ENCODE measurements at places on chromosomes 3 and 15.

DNA sequence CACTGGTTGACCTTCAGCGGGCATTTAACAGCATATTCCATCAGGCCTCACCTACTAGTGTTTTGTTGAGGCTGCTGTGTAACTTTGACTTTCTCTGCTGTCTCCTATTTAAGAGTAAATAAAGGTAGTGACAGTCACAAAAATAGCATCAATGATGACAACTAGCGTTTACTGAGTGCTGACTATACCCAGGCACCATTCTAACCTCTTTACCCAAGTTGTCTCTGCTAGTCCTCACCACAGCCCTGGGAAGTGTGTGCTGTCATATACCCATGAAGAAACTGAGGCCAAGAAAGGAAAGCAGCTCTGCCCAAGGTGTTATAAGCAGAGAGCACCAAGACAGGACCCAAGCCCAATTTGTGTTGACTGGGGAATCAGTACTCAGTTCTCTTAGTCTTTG, 286.4 kb upstream of the CTDSPL start:
- no peak for DNase-seq

GRCh38 chr3:37761043-37761442, 100.6 kb upstream of the CTDSPL start:
- no peak for DNase-seq

DNA sequence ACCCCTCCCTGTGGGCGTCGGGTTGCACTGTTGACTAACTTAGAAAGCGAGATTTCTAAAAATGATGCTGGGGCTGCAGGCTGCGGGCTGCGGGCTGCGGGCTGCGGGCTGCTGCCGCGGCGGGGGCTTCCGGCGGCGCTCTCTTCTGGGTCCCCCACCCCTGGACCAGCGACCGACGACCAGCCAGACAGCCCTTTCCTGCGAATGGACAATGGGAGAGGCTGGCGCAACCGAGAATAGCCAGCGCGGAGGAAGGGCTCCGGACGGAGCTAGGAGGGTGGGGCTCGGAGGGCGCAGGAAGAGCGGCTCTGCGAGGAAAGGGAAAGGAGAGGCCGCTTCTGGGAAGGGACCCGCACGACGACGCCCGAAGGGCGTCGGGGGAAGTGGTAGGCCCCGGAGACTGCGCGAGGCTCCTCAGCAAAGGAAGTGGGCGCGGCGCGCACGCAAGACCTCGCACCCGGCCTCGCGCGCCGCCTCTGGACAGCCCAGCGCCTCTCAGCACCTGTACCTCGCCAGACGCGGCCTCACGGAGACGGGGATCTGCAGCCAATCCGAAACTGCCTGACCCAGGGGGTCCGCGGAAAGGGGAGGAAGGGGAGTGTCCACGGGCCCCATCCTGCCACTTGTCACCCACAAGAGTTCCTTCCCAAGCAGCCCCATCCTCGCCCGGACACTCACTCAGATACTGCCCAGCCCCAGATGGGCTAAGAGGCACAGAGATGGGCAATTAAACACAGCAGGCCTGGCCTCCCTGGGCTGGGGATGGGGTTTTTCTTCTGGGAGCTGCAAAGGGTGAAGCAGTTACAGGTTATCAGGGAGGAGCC, 70.7 kb downstream of the SLC12A8 start:
- peak; percentile 77 for DNase-seq

DNA sequence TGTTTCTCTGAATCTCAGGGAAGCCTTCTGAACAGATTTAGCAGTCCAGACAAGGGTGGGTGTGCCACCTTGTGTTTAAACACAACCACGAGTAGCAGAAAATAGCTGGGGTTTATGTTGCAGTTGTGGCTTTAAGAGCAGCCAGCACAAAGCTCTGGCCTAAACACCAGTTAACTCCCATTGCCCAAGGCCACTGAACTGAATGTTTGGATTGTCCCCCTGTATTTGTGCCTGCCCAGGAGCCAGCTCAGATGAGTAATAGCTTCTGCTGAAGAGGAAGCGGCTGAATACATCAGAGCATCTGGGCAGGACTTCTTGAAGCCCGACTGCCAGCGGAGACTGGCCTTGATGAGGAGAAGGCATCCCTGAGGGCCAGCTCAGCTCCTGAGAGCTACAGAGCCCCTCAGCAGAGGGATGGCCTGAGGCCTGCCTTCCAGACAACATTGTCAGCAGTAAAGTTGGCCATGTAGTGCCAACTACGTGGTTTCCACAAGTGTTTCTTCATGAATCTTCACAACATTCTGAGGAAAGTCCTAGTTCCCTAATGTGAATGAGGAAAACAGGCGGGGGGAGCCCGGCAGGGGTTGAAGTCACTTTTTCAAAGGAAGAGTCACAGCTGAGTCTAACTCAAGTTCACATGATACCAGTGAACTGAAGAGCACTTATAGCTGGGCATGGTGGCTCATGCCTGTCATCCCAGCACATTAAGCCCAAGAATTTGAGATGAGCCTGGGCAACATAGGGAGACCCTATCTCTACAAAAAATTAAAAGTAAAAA, 65.8 kb upstream of the ZBTB38 start:
- no peak for DNase-seq

- DNase-seq = no peak
These were observed 364.8 kb upstream of the PROK2 start for GRCh38 chr3:72149645-72150300.

DNA sequence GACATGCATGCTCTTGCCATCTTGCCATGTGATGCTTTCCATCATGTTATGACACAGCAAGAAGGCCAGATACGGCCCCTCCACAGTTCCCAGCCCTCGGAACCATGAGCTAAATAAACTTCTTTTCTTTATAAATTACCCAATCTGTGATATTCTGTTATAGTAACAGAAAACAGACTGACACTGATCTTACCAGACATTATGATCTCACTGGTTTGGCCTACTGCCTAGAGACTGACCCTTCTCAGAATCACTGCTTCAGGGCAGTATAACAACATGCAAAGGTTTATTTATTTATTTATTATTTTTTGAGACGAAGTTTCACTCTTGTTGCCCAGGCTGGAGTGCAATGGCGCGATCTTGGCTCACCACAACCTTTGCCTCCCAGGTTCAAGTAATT, 14.0 kb downstream of the ZNF619 start:
- DNase-seq = no peak

- no peak for DNase-seq
These were observed 63.8 kb downstream of the TTC23 start for GRCh38 chr15:99185414-99186130.

GRCh38 chr3:141392416-141392815, 24.1 kb downstream of the ZBTB38 start:
- DNase-seq = no peak

- no peak for DNase-seq
These were observed 31.5 kb upstream of the RPS17 start for GRCh38 chr15:82571722-82572222.

GRCh38 chr3:136136454-136136853, 59.7 kb downstream of the MSL2 start:
- no peak for DNase-seq

DNA sequence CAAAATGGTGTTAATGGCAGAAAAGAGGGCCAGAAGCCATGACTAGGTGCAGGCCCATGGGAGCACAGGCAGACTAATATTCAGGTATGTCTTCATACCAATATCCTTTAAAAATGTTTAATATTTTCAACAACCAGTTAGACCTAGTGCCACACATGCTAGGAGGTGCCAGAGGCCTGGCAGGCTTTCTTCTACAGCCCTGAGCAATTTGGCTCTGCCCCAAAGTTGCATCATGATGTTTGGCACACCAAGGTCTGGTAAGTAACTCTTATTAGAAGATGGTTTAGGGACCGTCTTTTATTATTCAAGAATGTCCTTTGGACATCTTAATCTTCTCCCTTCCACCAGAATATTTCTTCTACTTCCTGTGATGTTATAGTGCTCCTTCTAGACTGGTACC, 34.8 kb downstream of the MITF start:
- DNase-seq = no peak
